Small intestine (tissue), 16 donors: ENCODE measurements at places on chromosomes 5 and 9. TPM values are rescaled to one million over a fixed set of nuclear protein-coding genes. Genes with fewer than 3 reads are reported as not detected.

Gene GMCL2
- polyA plus RNA-seq = not detected

Gene ANKRD31
- not detected for polyA plus RNA-seq

Gene NAA35
- 7.3 TPM for polyA plus RNA-seq

Gene NMUR2
- polyA plus RNA-seq = 0.86 TPM

Gene IFNA17
- polyA plus RNA-seq = not detected

Gene TPPP
- polyA plus RNA-seq = 3.0 TPM

Gene BHMT2
- polyA plus RNA-seq = 1.6 TPM

Gene SLC36A3
- polyA plus RNA-seq = not detected

Gene PTAR1
- 28.8 TPM for polyA plus RNA-seq

- no peak for DNase-seq
- no peaks in the 10 kb centered on the region for H3K4me1 ChIP-seq
- no peak overlapping the region for H3K4me3 ChIP-seq
- H3K36me3 ChIP-seq = peaks cover 4% of the 10 kb centered on the region
- H3K27ac ChIP-seq = peak overlapping the region; percentile 57
- H3K27me3 ChIP-seq = no peaks in the 10 kb centered on the region
These were observed 32.3 kb downstream of the ATP6V0E1 start for GRCh38 chr5:173015598-173016455.

- no peaks in the 10 kb centered on the region for H3K27me3 ChIP-seq
- H3K4me1 ChIP-seq = no peaks in the 10 kb centered on the region
- no peak overlapping the region for H3K27ac ChIP-seq
- H3K36me3 ChIP-seq = no peaks in the 10 kb centered on the region
These were observed 34.3 kb downstream of the NTRK2 start for GRCh38 chr9:84703793-84704192.

GRCh38 chr5:38613490-38613889 lies 57.0 kb upstream of the LIFR start:
- H3K36me3 ChIP-seq = no peaks in the 10 kb centered on the region
- DNase-seq = no peak
- no peak overlapping the region for H3K4me3 ChIP-seq
- peaks cover 3% of the 10 kb centered on the region for H3K4me1 ChIP-seq
- H3K27me3 ChIP-seq = no peaks in the 10 kb centered on the region
- H3K27ac ChIP-seq = no peak overlapping the region

DNA sequence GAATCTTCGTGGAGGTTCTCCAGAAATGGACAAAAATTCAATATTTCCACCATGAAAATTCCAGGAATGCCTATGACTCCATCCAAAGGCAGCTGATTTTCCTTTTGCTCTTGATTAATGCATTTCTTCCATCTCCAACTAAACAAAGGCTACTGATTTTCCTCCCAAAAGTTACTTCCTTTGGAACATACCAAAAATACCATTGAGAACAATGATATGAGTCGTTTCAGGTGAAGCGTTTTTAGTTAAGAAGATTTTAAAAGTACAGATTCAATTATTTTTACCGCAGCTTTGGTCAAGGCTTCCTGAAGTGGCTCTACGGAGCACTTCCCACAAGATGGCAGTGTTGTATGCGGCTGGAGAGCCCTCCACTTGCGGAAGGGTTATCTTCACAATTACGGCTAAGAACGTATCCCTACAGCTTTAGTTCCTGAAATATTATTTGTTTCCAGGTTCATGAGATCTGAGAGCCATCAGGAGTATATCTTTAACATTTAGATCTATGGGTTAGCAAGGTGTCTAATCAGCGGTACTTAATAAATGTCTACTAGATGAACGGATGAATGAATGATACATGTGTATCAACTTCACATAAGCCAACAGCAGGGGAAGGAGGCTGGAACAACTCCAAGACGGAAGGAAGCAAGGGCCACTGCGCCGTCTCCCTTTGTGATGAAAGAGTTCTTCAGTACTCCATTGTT lies 35.9 kb upstream of the ARSB start:
- no peak overlapping the region for H3K4me3 ChIP-seq
- H3K27me3 ChIP-seq = no peaks in the 10 kb centered on the region
- no peaks in the 10 kb centered on the region for H3K36me3 ChIP-seq

DNA sequence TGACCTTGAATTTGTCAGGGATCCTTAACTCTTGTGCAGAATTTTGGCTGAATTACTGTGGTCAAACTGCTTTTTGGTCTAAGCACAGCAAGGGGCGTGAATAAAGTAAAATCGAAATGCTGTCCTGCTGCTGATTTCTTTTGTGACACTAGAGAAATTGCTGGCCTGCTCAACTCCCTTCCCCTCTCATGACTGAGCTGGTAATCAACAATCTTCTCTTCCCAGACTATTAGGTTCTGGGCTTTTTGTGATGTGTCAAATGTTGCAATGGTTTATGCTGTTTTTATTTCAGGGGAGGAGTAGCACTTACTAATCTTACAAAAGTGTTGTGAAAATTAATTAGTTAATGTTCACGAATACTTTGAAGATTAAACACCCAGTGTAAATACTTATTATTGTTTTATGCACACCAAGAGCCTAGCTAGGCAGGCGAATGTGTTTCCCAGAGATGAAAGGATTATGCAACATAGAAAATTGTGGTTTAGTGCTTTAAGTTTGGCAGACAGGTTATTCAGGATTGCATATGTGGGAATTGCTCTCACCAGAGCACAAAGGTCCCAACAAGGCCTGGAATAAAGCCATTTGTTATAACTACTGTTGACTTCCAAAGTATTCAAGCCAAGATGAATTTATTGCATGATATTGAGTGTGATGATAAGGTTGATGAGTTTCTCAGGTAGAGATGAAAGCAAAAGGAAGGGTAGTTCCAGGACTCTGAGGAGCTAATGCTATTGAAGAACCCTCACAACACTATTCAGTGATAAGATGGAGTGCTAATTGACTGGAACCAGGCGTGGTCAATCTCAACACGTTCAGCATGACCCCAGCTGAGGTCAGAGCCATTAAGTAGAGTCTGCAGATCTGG lies 280.7 kb upstream of the ZNF608 start:
- H3K4me3 ChIP-seq = no peak overlapping the region
- peak overlapping the region; percentile 12 for H3K27ac ChIP-seq
- peaks cover 18% of the 10 kb centered on the region for H3K4me1 ChIP-seq
- H3K27me3 ChIP-seq = no peaks in the 10 kb centered on the region
- no peaks in the 10 kb centered on the region for H3K36me3 ChIP-seq

- no peak overlapping the region for H3K4me3 ChIP-seq
- peaks cover 16% of the 10 kb centered on the region for H3K4me1 ChIP-seq
- H3K36me3 ChIP-seq = no peaks in the 10 kb centered on the region
- no peak for DNase-seq
These were observed 31.3 kb upstream of the HSPA9 start for GRCh38 chr5:138606378-138607064.

DNA sequence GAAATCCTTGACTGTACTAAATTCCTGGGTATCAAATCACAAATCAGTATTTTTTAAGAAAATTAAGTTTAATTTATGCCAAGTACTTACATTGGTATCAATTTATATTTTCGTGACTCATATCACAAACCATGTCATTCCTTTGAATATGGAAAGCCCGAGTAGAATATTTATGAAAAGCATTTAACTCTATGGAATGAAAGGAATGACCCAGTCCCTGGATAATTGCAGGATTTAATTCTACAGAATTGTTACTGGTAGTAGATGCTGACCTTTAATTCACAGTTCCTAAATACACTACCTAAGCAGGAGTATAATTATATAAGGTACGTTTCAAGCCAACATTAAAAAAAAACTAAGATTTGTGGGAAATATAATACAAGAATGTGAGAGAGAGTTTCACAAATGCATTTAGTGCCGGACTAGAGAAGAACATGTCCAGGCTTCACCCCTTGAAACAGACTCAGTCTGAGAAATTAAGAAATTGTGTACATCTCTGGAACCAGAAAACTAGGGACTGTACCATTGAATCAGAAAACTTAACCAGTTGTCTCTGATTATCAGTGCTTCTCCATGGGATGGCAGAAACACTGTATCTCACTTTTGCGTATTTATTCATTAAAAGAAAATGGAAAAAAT lies 28.5 kb upstream of the PLPPR1 start:
- H3K27ac ChIP-seq = no peak overlapping the region
- no peak overlapping the region for H3K4me3 ChIP-seq
- no peaks in the 10 kb centered on the region for H3K27me3 ChIP-seq
- no peaks in the 10 kb centered on the region for H3K36me3 ChIP-seq

- DNase-seq = no peak
- H3K4me1 ChIP-seq = peaks cover 20% of the 10 kb centered on the region
- no peak overlapping the region for H3K4me3 ChIP-seq
- H3K27ac ChIP-seq = no peak overlapping the region
- no peaks in the 10 kb centered on the region for H3K27me3 ChIP-seq
- H3K36me3 ChIP-seq = no peaks in the 10 kb centered on the region
These were observed 6.0 kb downstream of the STOM start for GRCh38 chr9:121364077-121364476.

DNA sequence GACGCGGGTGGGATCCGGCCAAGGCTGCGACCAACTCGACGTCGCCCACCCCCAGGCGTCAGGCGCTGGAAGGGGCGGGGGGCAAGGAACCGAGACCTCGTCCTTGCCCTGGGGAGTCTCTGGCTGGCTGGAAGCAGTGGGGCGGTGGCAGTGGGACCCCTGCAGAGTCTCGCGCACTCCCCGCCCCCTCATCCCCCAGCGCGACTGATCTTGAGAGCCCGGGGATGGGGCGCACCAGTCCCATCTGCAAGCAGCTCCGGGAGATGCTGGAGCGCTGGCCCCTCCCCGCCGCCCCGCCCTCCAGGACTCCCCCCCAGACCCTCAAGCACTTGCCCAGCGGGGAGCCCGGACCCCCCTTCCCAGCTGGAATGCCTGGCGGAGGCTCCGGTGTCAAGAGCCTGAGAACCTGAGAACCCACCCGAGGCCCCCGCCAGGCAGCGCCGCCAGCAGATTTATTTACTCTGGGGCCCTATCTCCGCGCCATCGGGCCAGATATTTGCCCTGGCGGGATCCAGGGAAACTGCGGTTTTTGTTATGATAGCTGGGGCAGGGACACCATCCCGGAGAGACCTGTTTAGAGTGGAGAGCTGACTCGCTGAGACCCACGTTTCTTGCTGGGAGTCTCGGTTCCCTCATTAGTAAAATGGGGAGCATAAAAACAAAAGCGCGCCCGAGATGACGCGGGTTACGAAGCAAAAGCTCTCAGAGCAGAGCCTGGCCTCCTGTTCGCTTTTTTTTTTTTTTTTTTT lies 1.2 kb downstream of the PRRT1B start:
- H3K36me3 ChIP-seq = no peaks in the 10 kb centered on the region
- H3K4me1 ChIP-seq = peaks cover 8% of the 10 kb centered on the region
- DNase-seq = no peak
- peaks cover 4% of the 10 kb centered on the region for H3K27me3 ChIP-seq
- no peak overlapping the region for H3K27ac ChIP-seq

- no peak overlapping the region for H3K4me3 ChIP-seq
- DNase-seq = peak; percentile 79
- H3K36me3 ChIP-seq = peaks cover 2% of the 10 kb centered on the region
- H3K4me1 ChIP-seq = no peaks in the 10 kb centered on the region
- no peak overlapping the region for H3K27ac ChIP-seq
- no peaks in the 10 kb centered on the region for H3K27me3 ChIP-seq
These were observed 27.8 kb downstream of the SUB1 start for GRCh38 chr5:32613050-32613672.

DNA sequence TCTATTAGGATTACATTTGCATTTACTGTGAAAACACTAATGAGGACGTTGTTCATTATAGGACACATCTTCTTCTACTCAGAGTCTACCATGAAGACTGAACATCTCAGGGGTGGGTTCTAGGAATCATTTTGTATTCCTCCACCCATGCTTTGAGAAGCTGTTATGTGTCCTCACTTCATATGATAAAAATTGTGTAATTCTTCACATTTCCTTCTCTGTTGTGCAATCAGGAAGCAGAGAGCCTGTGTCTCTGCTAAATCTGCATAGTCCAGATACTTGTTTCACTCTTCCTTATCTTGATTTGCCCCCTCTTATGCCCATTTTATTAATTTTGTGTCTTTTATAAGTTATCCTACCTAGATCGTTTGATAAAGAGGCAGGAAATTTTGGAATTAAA lies 97.8 kb upstream of the IQGAP2 start:
- no peak overlapping the region for H3K27ac ChIP-seq
- DNase-seq = peak; percentile 20
- no peaks in the 10 kb centered on the region for H3K36me3 ChIP-seq

GRCh38 chr5:135309391-135310327 lies 89.4 kb downstream of the MACROH2A1 start:
- no peak overlapping the region for H3K27ac ChIP-seq
- no peaks in the 10 kb centered on the region for H3K36me3 ChIP-seq
- peaks cover 2% of the 10 kb centered on the region for H3K27me3 ChIP-seq
- no peak for DNase-seq
- H3K4me3 ChIP-seq = no peak overlapping the region

- H3K4me1 ChIP-seq = no peaks in the 10 kb centered on the region
- no peak for DNase-seq
- H3K27ac ChIP-seq = no peak overlapping the region
- no peaks in the 10 kb centered on the region for H3K27me3 ChIP-seq
These were observed 1216.3 kb downstream of the PTPRD start for GRCh38 chr9:9396518-9396917.

- no peaks in the 10 kb centered on the region for H3K27me3 ChIP-seq
- no peaks in the 10 kb centered on the region for H3K4me1 ChIP-seq
- DNase-seq = no peak
- H3K4me3 ChIP-seq = no peak overlapping the region
- no peak overlapping the region for H3K27ac ChIP-seq
- H3K36me3 ChIP-seq = no peaks in the 10 kb centered on the region
These were observed 249.3 kb downstream of the ICE1 start for GRCh38 chr5:5671823-5672222.
